ENCODE measurements at places on chromosomes 1 and 21. TPM values are rescaled to one million over a fixed set of nuclear protein-coding genes. Genes with fewer than 3 reads are reported as not detected.

Gene CCDC17
- total RNA-seq, result 3.8 TPM

Gene ADAMTS5
- 14.1 TPM for total RNA-seq

Gene STYXL2
- 0.82 TPM for total RNA-seq

Gene OLIG2
- 2.5 TPM for total RNA-seq

Data from astrocyte (in vitro differentiated cells and primary cell).